ENCODE measurements at places on chromosomes 7 and 10. TPM values are rescaled to one million over a fixed set of nuclear protein-coding genes. Genes with fewer than 3 reads are reported as not detected.
A peak's percentile ranks its signal among the peaks of the same experiment; 100 is the strongest.

DNA sequence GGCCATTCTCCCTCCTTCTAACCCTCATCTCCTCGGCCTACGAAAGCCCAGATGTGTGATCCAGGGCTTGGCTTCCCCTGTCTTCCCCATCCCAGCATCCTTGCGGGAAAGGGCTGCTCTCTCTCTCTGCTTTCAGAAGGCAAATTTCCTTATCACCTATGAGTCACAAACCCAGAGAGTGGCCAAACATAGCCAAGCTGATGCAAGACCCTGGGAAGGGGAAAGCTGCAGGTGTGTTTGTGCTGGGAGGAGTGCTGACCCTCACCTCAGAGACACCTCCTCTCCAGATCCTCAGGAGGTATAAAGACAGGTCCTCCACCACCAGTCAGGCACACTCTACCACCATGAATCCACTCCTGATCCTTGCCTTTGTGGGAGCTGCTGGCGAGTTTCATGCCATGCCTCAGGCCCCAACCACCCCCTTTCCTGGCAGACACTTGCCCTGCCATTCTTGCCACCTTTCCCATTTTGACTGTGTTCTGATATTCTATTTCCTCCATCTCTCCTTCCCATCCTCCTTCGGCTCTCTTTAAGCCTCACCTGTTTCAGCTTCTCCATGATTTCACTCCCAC, 10.6 kb upstream of the PRSS2 start:
- peak; percentile 41 for DNase-seq

DNA sequence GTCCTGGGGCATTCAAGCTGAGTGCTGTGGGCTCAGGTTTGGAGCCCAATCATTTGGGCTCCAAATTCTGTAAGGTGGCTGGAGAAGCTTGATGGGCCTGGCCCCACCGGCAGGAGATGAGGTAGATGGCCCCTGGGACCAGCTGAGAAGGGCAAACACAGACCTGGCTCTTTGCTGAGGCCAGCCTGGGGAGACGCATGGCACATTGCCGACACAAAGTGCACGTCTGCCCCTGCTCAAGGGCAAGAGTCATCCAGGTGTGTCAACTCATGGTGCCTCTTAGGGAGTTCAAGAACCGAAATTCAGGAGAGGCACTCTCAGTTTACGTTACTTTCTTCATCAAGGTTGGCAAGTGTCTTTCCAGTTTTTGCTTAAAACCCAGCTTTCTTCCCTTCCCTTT, 227.5 kb downstream of the LRMDA start:
- no peak for DNase-seq

GRCh38 chr7:78558566-78558965, 760.0 kb downstream of the PHTF2 start:
- no peak for DNase-seq

Gene RNF133
- 0.90 TPM for total RNA-seq

Gene PRPS1L1
- total RNA-seq, result not detected

- DNase-seq, result no peak
Observed at GRCh38 chr7:116834815-116835504, 27.4 kb upstream of the CAPZA2 start.

DNA sequence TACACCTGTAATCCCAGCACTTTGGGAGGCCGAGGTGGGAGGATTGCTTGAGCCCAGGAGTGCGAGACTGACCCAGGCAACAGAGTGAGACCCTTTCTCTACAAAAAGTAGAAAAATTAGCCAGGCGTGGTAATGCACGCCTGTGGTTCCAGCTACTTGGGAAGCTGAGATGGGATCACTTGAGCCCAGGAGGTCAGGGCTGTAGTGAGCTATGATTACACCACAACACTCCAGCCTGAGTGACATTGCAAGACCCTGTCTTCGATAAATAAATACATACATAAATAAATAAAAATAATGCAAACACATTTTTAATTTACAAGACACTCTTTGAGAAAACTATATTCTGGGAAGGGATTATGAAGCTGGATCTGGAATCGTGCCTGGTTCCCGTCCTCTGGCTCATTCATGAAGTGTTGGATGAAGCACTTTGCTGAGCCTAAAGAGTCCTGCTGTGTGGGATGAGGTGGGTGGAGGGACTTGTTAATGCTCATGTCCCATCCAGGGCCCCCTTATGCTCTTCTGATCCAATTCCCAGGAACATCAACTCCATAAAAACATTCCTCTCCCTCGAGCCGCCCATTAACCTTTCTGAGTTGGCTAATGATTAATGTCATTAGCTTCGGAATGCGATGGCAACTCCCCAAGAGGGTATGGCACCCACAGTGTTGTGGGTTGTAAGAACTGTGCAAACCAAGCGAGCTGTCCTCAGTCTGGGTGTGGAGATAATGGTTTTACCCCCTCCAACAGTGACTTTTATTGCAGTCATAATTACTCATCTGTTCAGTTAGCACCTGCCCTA, 236.3 kb downstream of the BAMBI start:
- no peak for DNase-seq

- no peak for DNase-seq
Observed at GRCh38 chr10:73790886-73791625, 5.7 kb downstream of the ZSWIM8 start.

Gene COL28A1
- 0.22 TPM for total RNA-seq

GRCh38 chr7:41187322-41187721, 515.6 kb downstream of the INHBA start:
- no peak for DNase-seq

GRCh38 chr10:98411768-98412167, 3.2 kb downstream of the PYROXD2 start:
- DNase-seq, result no peak

DNA sequence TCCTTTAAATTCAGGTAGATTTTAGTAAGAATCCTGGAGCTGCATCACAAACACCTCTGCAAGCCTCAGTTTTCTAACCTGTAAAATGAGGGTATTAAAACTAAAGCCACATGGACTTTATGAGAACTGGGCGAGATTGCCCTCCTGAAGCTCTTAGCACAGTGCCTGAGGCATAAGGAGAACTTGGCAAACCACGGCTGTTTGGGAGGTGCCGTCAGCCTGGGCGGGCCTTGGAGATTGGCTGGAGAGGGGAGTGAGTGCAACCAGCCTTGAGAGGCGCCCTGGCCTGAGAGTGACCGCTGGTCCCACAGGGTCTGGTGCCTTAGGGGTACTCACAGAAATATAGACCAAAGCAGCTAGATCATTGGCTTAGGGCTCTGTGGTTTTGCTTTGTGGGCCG, 5.4 kb upstream of the TNS3 start:
- DNase-seq, result no peak

DNA sequence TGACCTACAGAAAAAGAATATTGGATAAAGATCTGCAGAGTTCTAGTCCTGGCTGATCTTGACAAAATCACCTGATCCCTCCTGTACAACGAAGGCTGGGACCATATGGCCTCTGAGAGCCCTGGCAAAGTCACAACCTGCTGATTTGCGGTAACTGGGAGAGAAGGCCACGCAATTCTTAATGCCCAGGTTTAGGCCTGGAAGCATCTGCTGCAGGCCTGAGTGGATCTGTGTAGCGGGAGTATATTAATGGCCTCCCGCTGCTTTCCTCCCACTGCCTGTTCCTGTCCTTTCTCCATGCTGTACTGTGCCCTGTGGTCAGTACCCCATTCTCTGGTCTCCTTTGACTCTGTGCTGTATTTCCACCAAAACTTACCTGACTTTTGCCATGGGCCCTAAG, 24.2 kb downstream of the AKR1B1 start:
- no peak for DNase-seq

- no peak for DNase-seq
Observed at GRCh38 chr7:4159761-4160554, 522.1 kb upstream of the FOXK1 start.

DNA sequence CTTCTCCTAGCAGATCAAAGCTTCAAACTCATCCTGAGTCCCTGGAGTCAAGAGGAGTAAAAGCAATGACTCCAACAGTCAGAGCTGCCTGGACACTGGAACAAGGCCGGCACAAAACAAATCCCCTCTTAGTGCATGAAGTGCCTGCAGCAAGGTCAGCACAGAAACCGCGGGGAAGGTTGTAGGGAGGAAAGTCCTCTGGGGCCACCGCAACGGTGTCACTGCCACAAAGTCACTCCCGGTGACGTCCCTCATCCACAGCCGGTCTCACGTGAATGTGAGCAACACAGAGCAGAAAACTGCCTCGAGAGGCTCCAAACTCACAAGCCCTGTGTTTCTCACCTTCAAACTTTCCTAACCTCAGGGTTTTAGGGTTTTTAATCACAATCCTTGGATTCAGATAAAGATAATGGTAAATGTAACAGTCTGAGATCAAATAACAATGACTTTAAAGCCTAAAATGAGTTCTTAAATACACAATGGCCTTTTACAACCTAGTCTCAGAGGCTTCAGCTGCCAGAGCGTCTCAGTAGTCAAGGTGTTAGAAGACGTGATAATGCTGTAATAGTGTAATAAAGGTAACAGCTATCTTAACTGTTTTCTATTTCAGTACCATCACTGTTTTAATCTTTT, 274.3 kb downstream of the ZMYND11 start:
- no peak for DNase-seq

DNA sequence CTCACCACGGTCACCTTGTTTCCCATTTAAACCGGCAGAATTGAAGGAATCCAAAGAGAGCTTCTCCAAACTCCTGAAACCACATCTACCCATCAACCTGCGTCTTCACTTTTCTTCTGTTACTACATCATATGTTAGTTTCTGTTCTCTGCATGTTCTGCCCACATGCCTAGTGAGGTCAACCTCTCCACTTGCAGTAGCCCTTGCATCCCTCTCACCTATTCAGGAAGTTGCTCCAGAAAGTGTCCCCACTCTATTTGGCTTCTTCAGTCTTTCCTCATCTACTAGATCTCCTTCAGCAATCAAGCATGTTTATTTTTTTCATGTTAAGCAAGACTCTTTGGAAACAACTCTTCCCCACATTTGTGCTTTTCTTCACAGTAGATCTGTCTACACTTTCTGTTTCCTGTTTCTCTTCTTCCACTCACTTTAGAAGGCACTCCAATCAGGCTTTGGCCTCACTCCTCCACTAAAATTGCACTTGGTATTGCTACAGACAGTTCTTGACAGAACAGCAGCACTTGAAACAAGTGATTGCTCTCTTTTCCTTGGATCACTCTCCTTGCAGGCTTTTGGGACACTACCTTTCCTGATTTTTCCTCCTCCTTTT, 7.5 kb downstream of the SAMD9L start:
- no peak for DNase-seq

Gene ITPRID1
- not detected for total RNA-seq

Gene CLCN1
- 0.22 TPM for total RNA-seq

DNA sequence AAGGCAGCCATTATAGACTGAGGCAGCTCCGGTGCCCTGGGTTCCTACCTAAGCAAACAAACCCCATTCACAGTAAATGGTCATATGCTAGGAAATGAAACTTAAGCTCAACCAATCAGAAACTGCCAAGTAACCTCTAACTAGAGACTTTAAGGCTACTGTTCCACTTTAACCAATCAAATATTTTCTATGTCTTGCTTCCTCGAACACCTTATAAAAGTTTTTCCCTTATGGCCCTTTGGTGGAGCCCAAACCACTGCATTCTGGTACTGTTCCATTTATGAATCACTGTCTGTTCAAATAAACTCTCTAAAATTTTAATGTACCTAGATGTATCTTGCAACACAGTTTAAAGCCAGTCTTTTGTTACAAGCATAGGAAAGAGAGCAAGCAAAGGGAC, 361.1 kb downstream of the HGF start:
- DNase-seq, result no peak

- DNase-seq, result peak; percentile 95
Observed at GRCh38 chr10:72297281-72297804, 23.6 kb downstream of the DDIT4 start.

DNA sequence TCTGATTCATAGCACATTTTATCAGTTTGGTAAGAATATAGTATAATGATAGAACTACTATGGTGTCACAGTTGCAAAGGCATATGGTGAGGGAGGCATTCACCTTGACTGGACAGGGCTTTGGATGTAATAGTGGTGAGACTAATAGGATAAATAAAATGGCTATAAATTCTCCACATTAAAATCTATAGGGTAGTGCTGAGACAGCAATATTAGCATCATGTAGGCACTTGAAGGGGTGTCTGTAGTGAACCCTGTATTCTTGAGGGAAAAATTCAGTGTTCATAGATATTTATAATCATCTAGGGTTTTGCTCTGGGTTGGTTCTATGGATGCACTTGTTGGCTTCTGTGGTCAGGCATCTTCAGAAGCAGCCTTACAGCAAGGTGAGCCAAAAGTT, 59.3 kb upstream of the ICA1 start:
- no peak for DNase-seq

DNA sequence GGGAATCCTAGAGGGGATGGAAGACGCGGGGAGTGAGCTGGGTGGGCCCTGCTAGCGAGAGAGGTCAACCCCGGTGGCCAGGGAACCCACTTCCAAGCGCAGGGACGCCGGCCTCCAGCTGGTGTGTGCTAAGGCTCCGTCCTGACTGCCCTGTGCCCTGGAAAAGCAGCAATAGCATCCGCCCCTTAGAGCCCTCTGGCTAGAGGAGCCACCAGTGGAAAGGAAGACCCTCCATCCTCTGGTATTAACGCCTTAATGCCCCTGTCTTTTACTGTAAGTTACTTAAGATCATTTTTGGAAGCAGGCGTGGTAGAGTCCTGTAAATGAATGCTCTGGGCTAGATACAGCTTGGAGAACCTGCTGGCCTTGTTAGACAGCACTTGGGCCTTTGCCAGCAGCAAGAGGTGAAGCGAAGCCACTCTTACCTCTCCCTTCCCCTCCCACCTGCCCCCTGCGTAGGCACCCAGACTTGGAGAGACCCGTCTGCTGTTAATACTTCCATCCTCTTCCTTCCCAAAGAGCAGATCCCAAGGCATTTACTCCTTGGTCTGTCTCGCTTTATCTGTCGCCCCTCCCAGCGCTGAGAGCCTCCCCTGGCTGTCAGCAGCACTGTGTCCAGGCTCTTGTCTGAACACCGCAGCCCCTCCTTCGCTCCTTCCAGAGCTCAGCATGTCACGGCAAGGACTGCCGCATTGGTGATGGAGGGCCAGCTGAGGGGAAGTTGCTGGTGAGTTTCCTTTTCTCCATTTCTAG, 4.6 kb downstream of the REPIN1 start:
- peak; percentile 72 for DNase-seq

Gene RSPH10B
- not detected for total RNA-seq

DNA sequence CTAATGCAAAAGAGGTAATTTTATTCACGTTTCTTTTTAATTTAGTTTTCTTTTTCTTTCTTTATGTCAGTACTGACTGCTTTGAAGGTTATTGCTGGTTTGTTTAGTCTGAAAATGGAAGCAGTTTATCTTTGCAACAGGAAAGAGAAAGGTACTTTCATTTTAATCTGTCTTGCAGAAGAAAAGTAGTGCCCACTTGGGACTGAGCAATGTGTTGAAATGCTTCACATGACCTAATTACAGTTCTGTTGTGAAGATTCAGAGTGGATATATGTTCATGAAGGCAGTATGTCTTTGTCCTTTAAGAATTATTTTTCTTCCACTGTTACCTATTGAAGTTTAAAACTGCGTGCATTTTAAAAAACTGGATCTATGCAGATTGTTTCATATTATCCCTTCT, 80.1 kb downstream of the ANKIB1 start:
- DNase-seq, result no peak

Gene GRB10
- 95.7 TPM for total RNA-seq

GRCh38 chr7:134014935-134015334, 112.2 kb upstream of the LRGUK start:
- no peak for DNase-seq

GRCh38 chr10:113718969-113719822, 32.3 kb upstream of the PLEKHS1 start:
- DNase-seq, result no peak

GRCh38 chr10:115063701-115064658, 29.2 kb upstream of the ATRNL1 start:
- DNase-seq, result no peak

Gene ELFN1
- total RNA-seq, result 3.7 TPM

Gene MSMB
- total RNA-seq, result not detected

- DNase-seq, result no peak
Observed at GRCh38 chr7:43116451-43116850, 4.0 kb downstream of the HECW1 start.

GRCh38 chr10:28284126-28284525, 18.7 kb downstream of the MPP7 start:
- DNase-seq, result no peak

Gene NIPSNAP2
- total RNA-seq, result 56.7 TPM

All from mesenteric fat pad (tissue), 1 donor.